ENCODE measurements at places on chromosomes 11 and 22.

GRCh38 chr11:1453611-1454034, 33.0 kb downstream of the MOB2 start:
- no peak overlapping the region for H3K27ac ChIP-seq
- DNase-seq: peak; percentile 45
- no peaks in the 10 kb centered on the region for H3K27me3 ChIP-seq
- H3K36me3 ChIP-seq: no peaks in the 10 kb centered on the region
- H3K4me3 ChIP-seq: no peak overlapping the region

DNA sequence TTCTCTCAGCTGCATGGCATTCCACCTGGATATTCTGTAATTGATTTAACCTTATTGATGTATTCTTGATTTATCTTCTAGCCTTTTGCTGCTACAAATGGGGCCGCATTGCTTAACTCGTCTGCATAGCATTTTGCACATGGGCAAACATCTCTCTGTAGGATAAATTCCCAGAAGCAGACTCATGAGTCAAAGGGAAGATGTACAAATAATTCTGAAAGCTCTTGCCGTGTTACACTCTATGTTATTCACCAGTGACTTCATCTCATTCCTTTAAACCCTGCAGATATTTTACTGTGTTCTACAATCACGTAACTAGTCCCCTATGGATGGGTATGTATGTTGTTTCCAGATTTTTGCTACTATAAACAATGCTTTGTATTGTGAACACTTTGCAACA, 112.7 kb downstream of the SEZ6L start:
- no peak overlapping the region for H3K27ac ChIP-seq
- no peak overlapping the region for H3K4me3 ChIP-seq
- DNase-seq: no peak
- H3K36me3 ChIP-seq: no peaks in the 10 kb centered on the region

- H3K4me3 ChIP-seq: no peak overlapping the region
- DNase-seq: no peak
- no peaks in the 10 kb centered on the region for H3K27me3 ChIP-seq
- no peak overlapping the region for H3K27ac ChIP-seq
Measured at GRCh38 chr11:13366266-13367026, 88.9 kb downstream of the BMAL1 start.

DNA sequence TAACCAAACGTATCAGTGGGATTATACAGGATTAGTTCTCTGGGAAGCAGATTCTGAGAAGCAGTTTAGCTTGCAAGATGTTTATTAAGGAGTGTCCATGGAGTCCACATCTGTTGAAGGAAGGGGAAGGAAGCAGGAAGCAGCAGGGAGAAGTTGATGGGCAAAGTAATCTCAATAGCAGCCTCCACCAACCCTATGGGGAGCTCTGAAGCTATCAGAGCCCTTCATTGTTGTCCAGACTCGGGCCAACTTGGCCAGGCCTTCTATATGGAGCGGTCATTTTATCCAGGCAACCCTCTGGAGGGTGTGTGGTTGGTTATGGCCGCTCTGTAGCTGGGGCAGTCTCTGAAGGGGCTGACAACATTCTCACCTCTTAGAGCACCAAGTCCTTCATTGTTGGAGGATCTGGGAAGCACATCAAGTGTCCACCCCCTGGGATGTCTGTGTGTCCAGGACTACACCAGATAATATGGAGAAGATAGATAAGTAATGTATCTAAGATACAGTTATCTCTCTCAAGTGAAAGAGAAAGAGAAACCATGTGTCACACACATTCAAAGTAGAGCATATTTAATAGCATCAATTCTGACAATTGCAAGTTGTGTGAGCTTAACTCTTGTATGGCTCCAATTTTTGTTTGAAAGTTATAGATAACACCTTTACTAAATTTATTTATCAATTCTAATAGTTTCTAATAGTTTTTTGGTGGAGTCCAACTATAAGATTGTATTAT, 101.7 kb upstream of the TRIM77 start:
- peaks cover 4% of the 10 kb centered on the region for H3K4me1 ChIP-seq
- DNase-seq: no peak
- H3K36me3 ChIP-seq: no peaks in the 10 kb centered on the region
- no peak overlapping the region for H3K27ac ChIP-seq
- H3K4me3 ChIP-seq: no peak overlapping the region
